Dermis microvascular lymphatic vessel endothelial cell (primary cell): ENCODE measurements at places on chromosomes 12 and 14.

- DNase-seq, result no peak
Observed at GRCh38 chr12:22792138-22792537, 167.2 kb downstream of the ETNK1 start.

GRCh38 chr12:44677724-44678123, 198.4 kb downstream of the NELL2 start:
- DNase-seq, result no peak

- DNase-seq, result no peak
Observed at GRCh38 chr12:53604581-53604980, 21.6 kb downstream of the ATF7 start.

GRCh38 chr14:71398450-71398849, 491.2 kb downstream of the PCNX1 start:
- DNase-seq, result no peak

- DNase-seq, result no peak
Observed at GRCh38 chr14:94144765-94145164, 15.4 kb upstream of the IFI27L2 start.

DNA sequence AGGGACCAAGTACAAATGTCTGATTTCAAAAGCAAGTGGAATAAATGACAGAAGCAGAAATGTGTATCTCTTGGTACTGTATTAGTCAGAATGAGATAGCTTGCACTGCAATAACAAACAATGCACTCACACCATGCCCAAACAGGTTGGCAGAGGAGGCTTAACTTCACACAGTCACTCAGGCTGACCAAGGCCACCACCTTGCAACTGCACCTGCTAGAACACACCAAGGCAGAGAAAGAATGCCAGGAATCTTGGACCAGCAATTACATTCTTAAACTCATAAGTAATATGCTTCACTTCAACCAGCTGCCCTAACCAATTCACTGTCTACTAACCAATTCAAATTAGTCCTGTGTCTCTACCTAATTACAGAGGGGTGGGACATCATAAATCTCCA, 378.3 kb downstream of the BCL11B start:
- DNase-seq, result no peak

DNA sequence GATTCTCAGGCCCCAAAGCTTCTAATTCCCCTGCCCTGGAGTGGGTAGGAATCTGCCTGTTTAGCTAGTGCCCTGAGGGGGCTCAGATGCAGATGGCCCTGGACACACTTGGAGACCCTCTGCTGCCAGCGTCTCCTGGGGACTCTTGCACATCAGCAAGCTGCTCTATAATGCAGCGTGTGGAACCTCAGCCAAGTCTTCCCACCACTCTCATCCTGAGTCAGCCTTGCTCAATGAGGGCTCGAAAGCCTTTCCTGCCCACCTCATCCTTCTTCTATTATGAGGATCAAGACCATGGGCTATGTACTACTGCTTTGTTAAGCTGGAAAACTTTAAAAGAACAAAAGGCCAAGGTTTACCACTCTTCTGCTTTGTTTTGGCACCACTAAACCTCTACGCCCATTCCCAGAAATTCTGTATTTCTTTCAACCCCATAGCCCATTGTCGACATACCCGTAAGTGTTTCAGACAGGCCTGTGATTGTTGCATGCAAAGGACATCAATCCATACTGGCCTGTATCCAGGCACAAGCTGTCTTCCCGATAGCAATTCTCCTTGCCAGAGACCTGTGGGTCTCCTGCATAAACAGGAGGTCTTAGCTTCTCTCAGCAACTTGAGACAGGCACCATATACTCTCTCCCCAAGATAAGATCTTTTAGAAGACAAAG, 246.9 kb downstream of the DPF3 start:
- DNase-seq, result no peak

GRCh38 chr12:47084172-47084571, 4.4 kb upstream of the AMIGO2 start:
- no peak for DNase-seq

- DNase-seq, result no peak
Observed at GRCh38 chr12:66808606-66809005, 129.7 kb upstream of the GRIP1 start.

- peak; percentile 41 for DNase-seq
Observed at GRCh38 chr12:58540480-58541299, 379.6 kb downstream of the LRIG3 start.

- no peak for DNase-seq
Observed at GRCh38 chr12:57866308-57867019, 19.9 kb upstream of the CTDSP2 start.

DNA sequence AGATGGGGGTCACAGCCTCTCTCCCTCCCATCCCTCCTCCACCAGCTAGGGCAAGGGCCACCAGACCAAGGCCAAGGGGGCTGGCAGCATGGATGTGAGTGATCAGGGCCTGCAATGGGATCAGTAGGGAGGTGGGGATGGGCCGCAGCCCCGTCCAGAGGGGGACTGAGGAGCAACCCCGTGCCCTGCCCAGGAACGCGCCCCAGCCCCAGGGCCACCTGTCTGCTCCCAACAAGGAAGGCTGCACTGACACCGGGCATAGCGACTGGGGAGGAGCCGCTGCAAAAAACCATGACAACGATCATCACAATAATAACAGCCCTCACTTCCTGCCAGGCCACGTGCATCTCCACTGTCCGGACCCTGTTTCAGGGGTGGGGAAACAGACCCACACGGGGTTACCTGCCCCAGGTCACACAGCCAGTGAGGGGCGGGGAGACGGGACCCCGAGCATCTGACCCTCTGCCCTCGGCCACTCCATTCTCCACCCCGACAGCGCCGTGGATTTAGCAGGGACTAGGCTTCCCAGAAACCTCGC, 24.3 kb downstream of the NCOR2 start:
- peak; percentile 74 for DNase-seq

DNA sequence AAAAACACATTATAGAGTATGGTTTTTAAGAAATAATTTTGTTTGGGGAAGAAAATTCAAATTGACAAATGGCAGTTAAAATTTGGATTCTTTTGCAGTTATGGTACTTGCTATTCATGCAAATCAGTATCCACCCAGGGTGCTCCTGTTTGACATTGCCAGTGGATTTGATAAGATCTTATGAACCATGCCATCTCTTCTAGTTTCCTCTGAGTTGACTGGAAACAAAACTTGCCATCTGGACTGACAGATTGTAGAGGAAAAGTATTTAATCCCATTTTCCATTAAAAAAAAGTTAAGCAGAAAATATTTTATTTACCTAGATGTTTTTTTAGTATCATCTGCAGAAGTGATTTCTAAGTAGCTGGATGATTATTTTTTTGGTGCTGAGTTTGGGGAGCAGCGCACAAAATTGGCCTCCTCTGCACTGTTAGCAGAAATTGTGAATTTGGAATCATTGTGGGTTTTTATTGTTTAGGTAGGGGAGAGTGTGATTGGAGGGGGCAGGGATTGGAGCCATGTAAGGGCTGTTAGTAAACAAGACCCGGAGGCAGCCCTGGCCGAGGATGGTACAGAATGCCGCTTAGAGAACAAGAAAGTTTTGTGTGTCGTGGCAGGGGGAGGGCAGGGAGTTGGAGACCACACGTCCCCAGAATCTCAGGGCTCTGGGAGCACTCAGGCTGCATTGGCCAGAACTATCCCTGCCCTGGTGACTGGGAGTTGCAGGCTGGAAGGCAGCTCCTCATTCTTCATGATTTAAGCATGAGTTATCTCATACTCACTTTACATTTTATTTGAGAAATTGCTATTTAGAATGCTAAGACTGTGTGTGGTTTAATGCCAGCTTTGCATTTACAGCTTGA, 56.6 kb downstream of the WDR20 start:
- DNase-seq, result no peak

GRCh38 chr12:122867691-122868461, 28.0 kb downstream of the VPS37B start:
- DNase-seq, result no peak

DNA sequence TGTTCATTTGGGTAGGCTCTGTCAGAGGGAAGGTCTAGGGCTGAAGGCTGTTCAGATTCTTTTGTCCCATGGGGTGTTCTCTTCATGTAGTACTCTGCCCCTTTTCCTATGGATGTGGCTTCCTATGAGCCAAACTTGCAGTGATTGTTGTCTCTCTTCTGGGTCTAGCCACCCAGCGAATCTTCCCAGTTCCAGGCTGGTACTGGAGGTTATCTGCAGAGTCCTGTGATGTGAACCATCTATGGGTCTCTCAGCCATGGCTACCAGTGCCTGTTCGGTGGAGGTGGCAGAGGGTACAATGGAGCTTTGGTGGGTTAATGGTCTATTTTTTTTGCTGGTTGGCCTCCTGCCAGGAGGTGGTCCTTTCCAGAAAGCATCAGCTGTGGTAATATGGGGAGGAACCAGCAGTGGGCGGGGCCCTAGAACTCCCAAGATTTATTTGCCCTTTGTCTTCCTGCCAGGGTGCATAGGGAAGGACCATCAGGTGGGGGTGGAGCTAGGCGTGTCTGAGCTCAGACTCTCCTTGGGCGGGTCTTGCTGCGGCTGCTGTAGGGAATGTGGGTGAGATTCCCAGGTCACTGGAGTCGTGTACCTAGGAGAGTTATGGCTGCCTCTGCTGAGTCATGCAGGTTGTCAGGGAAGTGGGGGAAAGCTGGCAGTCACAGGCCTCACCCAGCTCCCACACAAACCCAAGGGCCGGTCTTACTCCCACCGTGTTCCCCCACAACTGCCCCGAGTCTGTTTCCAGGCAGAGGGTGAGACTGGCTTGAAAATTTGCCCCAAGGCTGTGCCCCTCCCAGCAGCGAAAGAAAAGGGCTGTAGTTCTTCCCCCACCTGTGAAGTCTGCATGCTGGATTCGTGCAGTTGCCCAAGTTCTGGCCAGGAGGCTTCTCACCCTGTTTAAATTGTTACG, 17.5 kb downstream of the MTRFR start:
- no peak for DNase-seq
